ENCODE measurements at places on chromosomes 16 and 17.

- no peak for DNase-seq
Observed at GRCh38 chr17:40343219-40344119, 21.1 kb downstream of the GJD3 start.

- no peak for DNase-seq
Observed at GRCh38 chr17:8244768-8245167, 3.1 kb downstream of the CTC1 start.

DNA sequence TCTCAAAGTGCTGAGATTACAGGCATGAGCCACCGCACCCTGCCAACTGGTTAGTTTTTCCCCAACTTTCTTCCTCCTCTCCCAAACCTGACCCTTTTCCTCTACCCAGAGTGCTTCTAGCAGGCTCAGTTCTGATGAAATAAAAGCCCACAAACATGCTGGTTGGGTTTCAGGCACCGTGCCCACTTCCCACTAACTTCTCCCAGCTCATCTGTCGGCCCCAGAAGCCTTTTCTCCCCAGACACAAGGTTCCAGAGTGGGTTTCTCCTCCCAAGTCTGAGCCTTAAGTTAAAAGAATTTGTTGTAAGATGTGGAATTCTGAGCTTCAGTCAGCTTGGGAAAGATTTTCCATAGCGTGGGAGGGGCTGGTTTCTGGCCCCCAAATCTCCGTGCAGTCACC, 11.5 kb upstream of the SCN4A start:
- peak; percentile 55 for DNase-seq

- peak; percentile 41 for DNase-seq
Observed at GRCh38 chr16:4593086-4593485, 21.6 kb downstream of the UBALD1 start.

Measured in astrocyte of the spinal cord (primary cell).